ENCODE measurements at places on chromosomes 4 and X. TPM values are rescaled to one million over a fixed set of nuclear protein-coding genes. Genes with fewer than 3 reads are reported as not detected.

PDZD4 gene
- 23.9 TPM for total RNA-seq

FBXO8 gene
- 17.7 TPM for total RNA-seq

DNA sequence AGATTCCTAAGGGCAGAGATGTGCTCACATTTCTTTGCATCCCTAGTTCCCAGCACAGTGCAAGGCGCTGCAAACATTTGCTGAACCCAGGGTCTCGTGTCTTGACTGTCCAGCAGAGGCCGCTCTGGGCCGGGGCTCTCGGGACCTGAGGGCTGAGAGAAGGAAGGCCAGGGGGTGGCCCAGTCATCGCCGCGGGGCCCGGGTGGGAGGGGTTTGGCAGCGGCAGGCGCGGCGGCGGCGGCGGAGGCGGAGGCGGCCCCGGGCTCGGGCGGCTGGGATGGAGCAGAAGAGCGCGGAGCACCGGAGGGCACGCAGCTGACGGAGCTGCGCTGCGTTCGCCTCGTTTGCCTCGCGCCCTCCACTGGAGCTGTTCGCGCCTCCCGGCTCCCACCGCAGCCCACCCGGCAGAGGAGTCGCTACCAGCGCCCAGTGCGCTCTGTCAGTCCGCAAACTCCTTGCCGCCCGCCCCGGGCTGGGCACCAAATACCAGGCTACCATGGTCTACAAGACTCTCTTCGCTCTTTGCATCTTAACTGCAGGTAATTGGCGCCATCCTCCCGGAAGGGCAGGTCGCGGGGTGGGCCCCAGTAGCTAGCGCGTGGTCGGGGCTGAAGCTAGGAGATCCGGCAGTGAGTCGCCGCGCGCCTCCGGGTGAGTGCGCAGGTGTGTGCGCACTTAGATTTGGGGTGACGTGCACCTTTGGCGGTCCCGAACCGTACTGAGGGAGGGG is at the start of gene PARM1:
TSS of gene PARM1 (plus strand) at position 285 of the 730 bp plus-strand sequence. CDS start at position 497, 212 bp downstream.
- peak within 1 kb of the TSS; percentile 92 for H3K4me3 ChIP-seq
- H3K27ac ChIP-seq = peak within 1 kb of the TSS; percentile 59
- H3K36me3 ChIP-seq = no peaks in the 10 kb centered on the region
- peaks cover 56% of the 10 kb centered on the region for H3K27me3 ChIP-seq
- peaks cover 19% of the 10 kb centered on the region for H3K4me1 ChIP-seq
- DNase-seq = peak; percentile 91

DNA sequence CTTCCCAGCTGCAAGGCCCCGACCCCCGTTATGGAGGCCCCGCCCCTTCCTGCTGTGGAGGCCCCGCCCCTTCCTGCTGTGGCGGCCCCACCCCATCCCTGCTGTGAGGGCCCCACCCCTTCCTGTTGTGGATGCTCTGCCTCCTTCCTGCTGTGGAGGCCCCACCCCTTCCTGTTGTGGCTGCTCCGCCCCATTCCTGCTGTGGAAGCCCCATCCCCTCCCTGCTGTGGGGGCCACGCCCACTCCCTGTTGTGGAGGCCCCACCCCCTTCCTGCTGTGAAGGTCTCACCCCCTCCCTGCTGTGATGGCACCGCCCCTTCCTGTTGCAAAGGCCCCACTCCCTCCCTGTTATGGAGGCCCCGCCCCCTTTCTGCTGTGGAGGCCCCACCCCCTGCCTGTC is 104.9 kb upstream of the PSAPL1 start:
- peaks cover 3% of the 10 kb centered on the region for H3K27me3 ChIP-seq
- no peak overlapping the region for H3K4me3 ChIP-seq
- H3K36me3 ChIP-seq = no peaks in the 10 kb centered on the region
- H3K27ac ChIP-seq = no peak overlapping the region

DNA sequence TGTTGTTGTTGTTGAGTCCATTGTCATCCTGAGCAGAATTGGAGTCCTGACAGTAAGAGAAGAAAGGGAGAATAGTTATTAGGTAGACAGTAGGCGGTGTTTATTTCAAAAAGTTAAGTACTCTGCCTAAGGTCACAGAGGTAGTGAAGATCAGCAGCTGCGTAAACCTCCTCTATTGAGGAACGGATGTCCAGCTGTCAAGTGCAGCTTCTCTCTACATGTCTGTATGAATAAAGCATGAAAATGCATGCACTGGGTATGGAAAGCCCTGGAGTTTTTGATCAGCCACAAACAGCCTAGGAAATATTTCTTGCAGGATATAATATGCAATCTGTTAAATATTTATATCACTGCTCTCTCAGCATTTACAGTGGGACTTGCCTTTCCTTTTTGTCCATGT is 109.4 kb upstream of the CBLL2 start:
- no peaks in the 10 kb centered on the region for H3K27me3 ChIP-seq
- H3K4me3 ChIP-seq = no peak overlapping the region

GRCh38 chr4:151313306-151314009 is 11.9 kb downstream of the SH3D19 start:
- H3K4me1 ChIP-seq = peaks cover 19% of the 10 kb centered on the region
- peaks cover 12% of the 10 kb centered on the region for H3K36me3 ChIP-seq
- H3K27ac ChIP-seq = no peak overlapping the region

DNA sequence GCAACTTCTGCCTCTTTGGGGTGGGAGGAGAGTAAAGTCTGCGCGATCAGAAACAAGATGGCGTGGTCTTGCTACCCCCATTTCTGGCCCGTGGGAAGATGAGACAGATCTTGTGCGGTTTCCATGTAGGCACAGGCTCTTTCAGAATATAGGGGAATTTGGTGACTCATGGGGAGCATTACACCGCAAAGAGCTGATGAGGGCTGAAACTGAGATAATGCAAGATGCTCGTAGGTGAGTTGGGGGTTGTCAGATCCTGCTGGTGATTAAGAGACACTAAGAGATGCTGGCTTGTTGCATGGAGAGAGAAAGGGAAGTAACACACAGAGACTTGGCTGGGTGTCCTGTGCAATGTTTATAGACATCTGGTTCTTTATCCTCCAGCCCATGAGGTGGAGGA is 1.5 kb downstream of the EVC start:
- H3K4me1 ChIP-seq = peaks cover 26% of the 10 kb centered on the region
- H3K4me3 ChIP-seq = peak overlapping the region; percentile 87
- no peaks in the 10 kb centered on the region for H3K27me3 ChIP-seq
- no peak overlapping the region for H3K27ac ChIP-seq

GRCh38 chrX:65821721-65822496 is 154.5 kb downstream of the MSN start:
- no peaks in the 10 kb centered on the region for H3K27me3 ChIP-seq
- H3K4me1 ChIP-seq = no peaks in the 10 kb centered on the region
- no peaks in the 10 kb centered on the region for H3K36me3 ChIP-seq
- no peak overlapping the region for H3K4me3 ChIP-seq
- DNase-seq = no peak
- H3K27ac ChIP-seq = no peak overlapping the region

DNA sequence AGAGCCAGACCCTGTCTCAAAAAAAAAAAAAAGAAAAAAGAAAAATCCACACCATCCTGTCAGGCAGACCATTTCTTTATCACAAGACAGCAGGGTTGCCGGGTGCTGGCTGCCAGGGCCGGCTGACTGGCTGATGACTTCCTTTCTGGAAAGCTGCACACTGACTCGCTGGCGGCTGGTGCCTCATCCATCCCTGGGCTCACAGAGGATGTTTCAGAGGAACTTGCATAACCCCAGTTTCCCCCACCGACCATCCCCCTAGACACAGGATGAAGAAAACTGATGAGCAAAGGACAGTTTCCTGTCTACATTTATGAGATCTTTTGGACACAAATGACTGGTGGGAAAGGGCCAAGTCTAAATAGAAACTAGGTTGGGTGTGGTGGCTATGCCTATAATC is 14.1 kb downstream of the HPSE start:
- no peak for DNase-seq
- H3K27ac ChIP-seq = no peak overlapping the region
- no peaks in the 10 kb centered on the region for H3K4me1 ChIP-seq
- peaks cover 7% of the 10 kb centered on the region for H3K36me3 ChIP-seq
- no peaks in the 10 kb centered on the region for H3K27me3 ChIP-seq

TMEM150C gene
- 7.8 TPM for total RNA-seq

- H3K27ac ChIP-seq = no peak within 1 kb of the TSS
- peaks cover 86% of the 10 kb centered on the region for H3K27me3 ChIP-seq
- no peaks in the 10 kb centered on the region for H3K36me3 ChIP-seq
- DNase-seq = no peak
- peak within 1 kb of the TSS; percentile 85 for H3K4me3 ChIP-seq
- peaks cover 5% of the 10 kb centered on the region for H3K4me1 ChIP-seq
Observed at GRCh38 chr4:46993075-46994006, at the start of gene GABRA4. TSS of gene GABRA4 (minus strand) at chr4:46993581. CDS start at chr4:46993424, 157 bp downstream.

GRCh38 chr4:148152868-148153625 is 289.2 kb downstream of the NR3C2 start:
- no peak overlapping the region for H3K27ac ChIP-seq
- H3K36me3 ChIP-seq = peaks cover 4% of the 10 kb centered on the region
- no peak overlapping the region for H3K4me3 ChIP-seq
- H3K4me1 ChIP-seq = no peaks in the 10 kb centered on the region
- no peak for DNase-seq

PRKG2 gene
- 4.2 TPM for total RNA-seq

- H3K27ac ChIP-seq = peak overlapping the region; percentile 100
- H3K36me3 ChIP-seq = peaks cover 13% of the 10 kb centered on the region
- H3K4me3 ChIP-seq = peak overlapping the region; percentile 93
- H3K27me3 ChIP-seq = no peaks in the 10 kb centered on the region
Observed at GRCh38 chrX:41335198-41335957, 1.4 kb downstream of the DDX3X start.

GRCh38 chr4:167868163-167868562 is 224.2 kb upstream of the ANXA10 start:
- H3K27ac ChIP-seq = no peak overlapping the region
- H3K4me3 ChIP-seq = no peak overlapping the region
- H3K36me3 ChIP-seq = no peaks in the 10 kb centered on the region
- no peaks in the 10 kb centered on the region for H3K27me3 ChIP-seq
- H3K4me1 ChIP-seq = no peaks in the 10 kb centered on the region
- DNase-seq = no peak

DCAF8L2 gene
- not detected for total RNA-seq

DNA sequence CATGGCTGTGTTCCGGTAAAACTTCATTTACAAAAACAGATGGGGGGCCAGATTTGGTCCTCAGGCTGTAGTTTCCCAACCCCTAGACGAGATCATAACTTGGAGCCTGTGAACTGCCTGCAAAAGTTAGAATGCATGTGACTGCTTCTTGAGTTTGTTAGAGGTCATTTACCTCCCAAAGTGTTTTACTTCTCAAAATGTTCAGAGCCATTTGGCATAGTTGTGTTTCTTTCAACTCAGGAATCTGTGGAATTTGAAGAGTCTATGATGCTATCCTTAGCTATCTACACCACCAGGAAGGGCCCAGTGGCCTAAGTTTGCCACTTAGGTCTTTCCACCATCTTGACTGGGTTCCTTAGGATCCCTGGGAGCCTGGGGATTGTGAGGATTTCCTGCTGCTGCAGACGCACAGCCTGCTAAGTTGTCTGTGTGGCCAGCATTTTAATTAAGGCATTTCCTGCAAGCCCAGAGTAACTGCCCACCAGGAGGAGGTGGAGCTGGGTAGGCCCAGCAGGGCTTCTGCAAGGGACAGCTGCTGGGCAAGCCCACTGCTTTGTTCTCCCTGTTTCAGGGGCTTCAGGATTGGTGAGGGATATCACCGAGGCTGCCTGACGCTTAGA is 53.1 kb downstream of the CCNI start:
- peaks cover 60% of the 10 kb centered on the region for H3K36me3 ChIP-seq
- no peaks in the 10 kb centered on the region for H3K27me3 ChIP-seq
- no peak overlapping the region for H3K4me3 ChIP-seq
- peak overlapping the region; percentile 40 for H3K27ac ChIP-seq

GRCh38 chr4:3471098-3471760 is 8.1 kb downstream of the DOK7 start:
- no peak overlapping the region for H3K4me3 ChIP-seq
- no peak overlapping the region for H3K27ac ChIP-seq
- H3K36me3 ChIP-seq = no peaks in the 10 kb centered on the region
- no peak for DNase-seq
- H3K4me1 ChIP-seq = no peaks in the 10 kb centered on the region
- H3K27me3 ChIP-seq = peaks cover 4% of the 10 kb centered on the region

DNA sequence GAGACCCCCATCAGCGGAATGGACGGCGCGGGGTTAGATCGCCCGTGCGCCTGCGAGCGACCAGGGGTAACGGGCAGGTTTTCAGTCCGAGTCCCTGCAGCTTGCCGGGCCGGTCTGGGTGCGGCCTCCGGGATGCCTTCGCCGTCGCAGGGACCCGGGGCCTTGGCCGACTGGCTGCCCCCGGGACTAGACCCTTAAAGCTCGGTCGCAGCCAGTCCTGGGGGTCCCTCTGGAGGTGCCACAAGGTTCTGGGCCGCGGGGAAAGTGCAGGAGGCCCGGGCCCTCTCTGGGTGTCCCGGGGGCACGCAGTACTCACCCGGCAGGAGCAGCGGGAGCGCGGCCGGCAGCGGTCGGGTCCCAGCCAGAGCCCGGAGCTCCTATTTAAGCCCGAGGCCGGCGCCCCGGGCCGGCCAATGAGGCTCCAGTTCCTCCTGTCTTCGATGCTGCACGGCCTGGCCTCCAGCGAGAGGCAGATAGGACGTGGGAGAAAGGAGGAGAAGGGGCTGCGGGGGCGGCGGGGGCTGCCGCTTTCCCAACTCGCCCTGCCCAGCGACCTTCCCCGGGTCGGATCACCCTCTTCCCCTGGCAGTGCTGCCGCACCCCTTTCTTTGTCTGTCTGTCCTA is at the start of gene SPON2:
TSS of gene SPON2 (minus strand) at position 356 of the 624 bp plus-strand sequence.
- H3K36me3 ChIP-seq = no peaks in the 10 kb centered on the region
- peak; percentile 70 for DNase-seq

UBA1 gene
- total RNA-seq = 314 TPM

SPANXN1 gene
- total RNA-seq = not detected

DNA sequence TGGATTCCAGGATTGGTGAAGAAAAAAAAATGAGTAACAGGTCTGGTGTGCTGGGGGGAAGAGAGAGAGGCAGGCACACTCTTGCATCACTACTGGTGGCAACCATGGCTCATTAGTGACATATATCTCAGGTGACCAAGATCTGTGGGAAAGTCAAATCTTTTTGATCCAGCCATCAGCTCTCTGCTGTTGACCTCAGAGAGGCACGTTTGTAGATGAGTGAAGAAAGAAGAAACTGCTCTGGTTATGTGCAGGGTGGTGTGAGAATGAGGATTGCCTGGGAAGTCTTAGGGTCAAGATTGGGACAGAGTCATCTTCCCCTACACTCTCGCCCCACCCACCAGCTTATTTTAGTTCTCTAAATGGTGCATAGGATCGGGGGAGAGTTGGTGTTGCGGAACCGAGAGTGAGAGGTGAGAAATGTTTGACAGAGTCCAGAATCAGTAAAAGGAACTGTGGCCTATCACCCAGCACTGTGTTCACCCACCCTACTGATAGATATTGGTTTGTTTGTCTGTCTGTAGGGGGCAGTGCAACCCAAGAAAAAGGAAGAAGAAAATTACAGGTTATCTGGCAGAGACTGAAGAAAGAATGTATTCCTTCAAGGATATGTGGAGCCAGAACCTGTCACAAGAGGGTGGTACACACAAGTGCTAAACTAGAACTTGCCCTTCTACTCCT is 21.9 kb downstream of the ARMCX6 start:
- H3K27ac ChIP-seq = no peak overlapping the region
- no peak for DNase-seq
- no peaks in the 10 kb centered on the region for H3K4me1 ChIP-seq
- no peaks in the 10 kb centered on the region for H3K36me3 ChIP-seq
- H3K27me3 ChIP-seq = peaks cover 6% of the 10 kb centered on the region

GRCh38 chrX:46694549-46694948 is 64.4 kb downstream of the SLC9A7 start:
- no peak for DNase-seq
- H3K4me1 ChIP-seq = no peaks in the 10 kb centered on the region
- no peaks in the 10 kb centered on the region for H3K27me3 ChIP-seq
- H3K27ac ChIP-seq = no peak overlapping the region

GRCh38 chrX:120604361-120604782 is 471 bp downstream of the MCTS1 start:
- H3K36me3 ChIP-seq = peaks cover 4% of the 10 kb centered on the region
- peak overlapping the region; percentile 98 for H3K27ac ChIP-seq
- H3K4me3 ChIP-seq = peak overlapping the region; percentile 94
- no peaks in the 10 kb centered on the region for H3K27me3 ChIP-seq

USP17L21 gene
- total RNA-seq = not detected

All from type B pancreatic cell (in vitro differentiated cells).